ENCODE measurements at places on chromosomes 1 and 21.

DNA sequence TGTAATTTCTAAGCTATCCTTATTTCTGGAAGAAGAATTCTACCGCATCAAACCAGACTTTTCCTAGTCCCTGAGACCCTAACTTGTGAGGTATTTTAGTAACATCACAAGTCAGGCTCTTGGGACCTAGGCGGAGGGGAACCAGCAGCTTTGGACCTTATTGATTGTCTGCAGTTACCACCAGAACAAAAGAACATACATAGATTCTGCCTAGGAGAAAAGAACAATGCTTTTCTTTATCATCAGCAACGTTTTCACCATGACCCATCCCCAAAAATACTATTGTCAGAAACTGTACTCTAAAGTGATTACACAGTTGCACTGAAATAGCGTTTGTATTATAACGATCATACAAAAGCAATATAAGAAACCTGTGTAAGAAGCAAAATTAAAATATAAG lies 860.4 kb downstream of the USP25 start:
- DNase-seq = no peak

DNA sequence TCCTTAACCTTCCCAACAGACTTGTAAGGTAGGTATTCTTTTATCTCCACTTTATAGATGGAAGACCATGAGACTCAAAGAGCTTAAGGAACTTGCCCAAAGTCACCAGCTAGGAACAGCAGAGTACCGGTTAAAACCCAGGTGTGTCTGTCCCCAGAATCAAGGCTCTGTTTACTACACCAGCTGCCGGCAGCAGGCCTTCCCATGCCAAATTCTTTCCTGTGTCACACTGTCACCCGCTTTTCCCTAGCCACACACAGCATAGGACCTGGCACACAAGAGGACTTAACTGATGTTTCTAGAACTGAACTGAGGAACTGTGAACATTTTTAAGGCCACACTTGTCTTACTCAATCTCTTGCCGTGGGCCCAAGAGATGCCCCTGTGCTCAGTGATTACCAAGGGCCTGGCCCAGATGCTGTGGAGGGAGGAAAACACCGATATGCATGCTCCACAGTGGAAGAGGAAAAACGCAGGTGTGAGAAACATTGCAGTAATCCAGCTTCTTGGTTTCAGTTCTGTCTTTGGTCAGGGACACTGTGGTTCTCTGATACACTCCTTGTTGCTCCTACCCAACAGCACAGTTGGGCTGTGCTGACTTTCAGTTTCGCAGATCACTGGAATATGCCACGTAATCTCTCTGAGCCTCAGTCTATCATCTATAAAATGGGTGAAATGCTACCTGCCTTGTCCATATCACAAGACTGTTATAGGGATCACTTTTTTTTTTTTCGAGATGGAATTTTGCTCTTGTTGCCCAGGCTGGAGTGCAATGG lies 13.9 kb upstream of the LY9 start:
- DNase-seq = no peak

DNA sequence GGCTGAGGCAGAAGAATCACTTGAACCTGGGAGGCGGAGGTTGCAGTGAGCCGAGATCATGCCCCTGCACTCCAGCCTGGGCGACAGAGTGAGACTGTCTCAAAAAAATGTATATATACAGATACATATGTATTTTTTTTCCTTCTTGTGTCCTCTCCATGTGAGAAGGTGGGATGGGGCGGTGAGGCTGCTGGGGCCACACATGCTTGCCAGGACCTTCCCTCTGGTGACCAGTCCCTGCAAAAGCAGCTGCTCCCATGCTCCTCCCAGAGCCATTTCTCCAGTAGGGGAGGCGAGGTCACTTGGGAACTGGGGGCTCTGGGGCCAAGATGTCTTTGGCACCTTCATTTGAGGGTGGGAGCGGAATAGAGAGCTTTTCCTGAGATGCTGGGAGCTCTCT lies 74.9 kb downstream of the PIK3CD start:
- DNase-seq = no peak

- no peak for DNase-seq
Measured at GRCh38 chr21:44950351-44950750, 10.5 kb downstream of the SLX9 start.

- no peak for DNase-seq
Measured at GRCh38 chr1:196088541-196088940, 519.7 kb downstream of the KCNT2 start.
